Stimulated activated CD4-positive, alpha-beta T cell treated with anti-CD3 and anti-CD28 coated beads, Interleukin-12 subunit alpha, Interleukin-12 subunit beta, amount 100 ng/mL, for 24 hours (primary cell): ENCODE measurements at places on chromosomes 16 and 17.

DNA sequence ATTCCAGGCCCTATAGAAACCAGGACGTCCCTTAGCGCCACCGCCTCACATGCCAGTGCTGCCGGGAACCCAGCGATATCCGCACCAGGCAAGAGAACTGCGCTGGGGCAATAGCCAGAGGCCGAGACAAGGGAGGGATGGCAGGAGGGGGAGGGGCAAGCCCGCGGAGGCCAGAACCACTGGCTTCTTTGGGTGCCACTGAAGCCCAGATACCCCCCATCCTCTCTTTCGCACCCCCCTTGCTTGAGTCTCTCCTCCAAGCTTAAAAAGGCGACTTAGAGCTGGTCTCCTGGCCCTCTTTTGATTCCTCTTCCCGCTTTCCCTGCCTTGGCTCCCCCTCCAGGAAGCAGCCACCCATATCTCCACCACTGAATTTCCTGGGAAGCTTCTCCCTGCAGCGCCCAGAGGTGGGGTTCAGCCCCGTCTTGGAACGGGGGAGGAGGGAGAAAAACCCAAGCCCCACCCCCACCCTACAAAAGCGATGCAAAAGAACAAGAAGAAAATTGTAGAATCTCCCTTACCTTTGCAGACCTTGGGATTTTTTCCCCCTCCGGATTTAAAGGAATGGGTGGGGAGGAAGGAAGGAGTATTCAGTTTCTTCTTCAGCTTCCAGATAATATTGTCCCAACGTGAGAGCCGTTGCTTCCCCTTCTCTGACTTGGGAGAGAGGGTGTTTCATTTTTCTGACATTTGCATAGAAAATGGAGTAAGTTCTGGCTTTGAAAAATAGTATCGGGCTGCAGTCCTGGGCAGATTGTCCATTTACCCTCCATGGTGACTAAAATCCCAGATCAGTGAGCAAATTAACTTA, 622 bp downstream of the HOXB6 start:
- no peak for DNase-seq

GRCh38 chr16:31754998-31755615, 118.5 kb upstream of the ZNF267 start:
- no peak for DNase-seq

DNA sequence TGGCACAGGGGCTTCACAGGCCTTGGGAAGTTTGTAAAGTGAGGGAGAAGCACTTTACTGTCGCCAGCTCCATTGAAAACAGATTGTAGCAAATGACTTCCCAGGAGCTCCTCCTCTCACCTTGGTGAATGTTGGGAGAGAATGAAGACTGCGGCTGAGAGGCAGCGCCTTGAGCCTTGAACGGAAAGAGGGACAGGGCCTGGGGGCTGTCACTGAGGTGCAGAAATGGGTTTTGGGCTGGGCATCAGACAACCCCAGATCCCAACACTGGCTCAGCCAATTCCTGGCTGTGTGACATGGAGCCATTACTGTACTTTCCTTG, 603 bp upstream of the MRTFB start:
- no peak for DNase-seq

DNA sequence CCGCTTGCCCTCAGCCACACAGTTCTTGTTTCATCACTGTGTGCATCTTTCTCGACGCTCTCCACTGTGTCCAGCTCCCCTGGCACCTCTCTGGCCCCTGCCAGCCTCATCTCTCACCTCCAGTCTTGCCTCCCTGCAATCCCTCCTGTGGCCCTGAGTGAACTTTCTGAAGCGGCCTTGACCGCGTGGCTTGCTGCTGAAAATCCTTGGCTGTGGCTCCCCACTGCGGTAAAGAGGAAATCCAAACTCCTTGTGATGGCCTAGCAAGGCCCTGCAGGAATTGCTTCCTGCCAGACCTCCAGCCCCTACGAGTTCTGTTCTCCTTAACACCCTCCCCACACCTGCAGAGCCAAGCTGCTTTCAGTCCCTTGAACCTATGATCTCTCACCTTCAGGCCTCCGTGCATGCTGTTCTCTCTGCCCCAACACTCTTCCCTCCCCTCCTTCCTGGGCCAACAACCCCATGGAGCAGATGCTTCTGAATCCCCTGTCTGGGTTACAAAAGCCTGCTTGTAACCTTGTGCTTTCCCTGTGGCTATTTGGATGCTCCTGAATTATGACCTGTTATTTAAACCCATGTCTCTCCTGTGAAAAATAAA, 33.6 kb upstream of the BRD7 start:
- DNase-seq, result no peak

DNA sequence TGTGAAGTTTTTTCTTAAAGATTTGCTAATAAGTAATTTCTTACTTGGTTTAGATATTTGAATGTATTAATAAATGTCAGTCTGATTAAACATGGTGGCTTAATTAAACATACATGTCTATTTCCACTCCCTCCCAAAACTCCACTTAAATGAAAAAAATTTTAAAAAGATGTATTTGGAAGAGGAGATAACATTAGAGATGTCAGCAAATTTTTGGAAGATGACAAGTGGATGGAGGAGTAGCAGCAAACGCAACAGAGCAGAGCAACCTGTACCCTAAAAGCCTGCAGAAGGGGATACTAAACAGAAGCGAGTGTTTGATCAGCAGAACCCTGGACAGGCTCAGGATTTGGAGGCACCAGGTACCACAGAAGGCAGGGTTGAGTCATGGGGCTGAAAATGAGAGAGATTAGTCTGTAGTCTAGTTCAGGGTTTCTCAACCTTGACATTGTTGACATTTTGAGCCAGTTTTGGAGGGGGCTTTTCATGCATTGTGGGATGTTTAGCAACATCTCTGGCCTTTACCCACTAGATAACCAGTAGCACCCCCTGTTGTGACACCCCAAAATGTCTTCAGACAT, 17.8 kb downstream of the LUC7L3 start:
- DNase-seq, result no peak

- DNase-seq, result no peak
These were observed 407.6 kb downstream of the TMEM114 start for GRCh38 chr16:8182761-8183160.

- DNase-seq, result no peak
These were observed 53.2 kb upstream of the TRAP1 start for GRCh38 chr16:3770530-3770929.
